ENCODE measurements at places on chromosomes 3 and 15.
A peak's percentile ranks its signal among the peaks of the same experiment; 100 is the strongest.

GRCh38 chr15:33126559-33127290 is 67.8 kb downstream of the FMN1 start:
- H3K27ac ChIP-seq: no peak overlapping the region
- no peak overlapping the region for H3K4me3 ChIP-seq
- peak; percentile 58 for DNase-seq
- H3K27me3 ChIP-seq: no peaks in the 10 kb centered on the region
- no peaks in the 10 kb centered on the region for H3K36me3 ChIP-seq

DNA sequence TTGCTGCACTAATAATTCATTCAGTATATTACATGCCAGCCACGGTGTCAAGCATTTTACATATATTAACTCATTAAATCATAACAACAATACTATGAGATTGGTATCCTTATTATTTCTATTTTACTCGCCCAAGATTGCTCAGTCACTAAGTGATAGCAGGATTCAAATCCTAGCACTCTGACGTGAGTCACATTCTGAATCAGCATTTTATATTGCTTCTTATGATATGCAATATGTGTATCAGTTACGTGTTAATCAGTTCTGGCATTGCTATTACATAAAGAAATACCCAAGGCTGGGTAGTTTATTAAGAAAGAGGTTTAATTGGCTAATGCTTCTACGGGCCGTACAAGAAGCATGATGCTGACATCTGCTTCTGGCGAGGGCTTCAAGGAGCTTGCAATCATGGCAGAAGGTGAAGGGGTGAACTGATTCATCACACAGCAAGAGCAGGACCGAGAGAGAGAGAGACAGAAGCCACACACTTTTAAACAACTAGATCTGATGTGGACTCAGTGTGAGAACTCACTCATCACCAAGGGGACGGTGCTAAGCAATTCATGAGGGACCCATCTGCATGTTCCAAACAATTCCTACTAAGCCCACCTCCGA is 166.5 kb upstream of the TMCO5A start:
- no peaks in the 10 kb centered on the region for H3K4me1 ChIP-seq
- H3K36me3 ChIP-seq: no peaks in the 10 kb centered on the region
- H3K27me3 ChIP-seq: no peaks in the 10 kb centered on the region
- no peak overlapping the region for H3K4me3 ChIP-seq
- H3K27ac ChIP-seq: no peak overlapping the region

- no peak overlapping the region for H3K27ac ChIP-seq
- DNase-seq: peak; percentile 87
- no peaks in the 10 kb centered on the region for H3K27me3 ChIP-seq
Measured at GRCh38 chr15:93152951-93153350, 63.9 kb upstream of the RGMA start.

DNA sequence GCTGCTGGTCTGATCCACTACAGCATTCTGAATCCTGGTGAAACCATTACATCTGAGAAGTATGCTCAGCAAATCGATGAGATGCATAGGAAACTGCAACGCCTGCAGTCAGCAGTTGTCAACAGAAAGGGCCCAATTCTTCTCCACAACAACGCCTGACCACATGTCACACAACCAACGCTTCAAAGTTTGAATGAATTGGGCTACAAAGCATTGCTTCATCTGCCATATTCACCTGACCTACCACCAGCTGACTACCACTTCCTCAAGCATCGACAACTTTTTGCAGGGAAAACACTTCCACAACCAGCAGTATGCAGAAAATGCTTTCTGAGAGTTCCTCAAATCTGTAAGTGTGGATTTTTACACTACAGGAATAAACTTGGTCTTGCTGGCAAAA is 54.7 kb upstream of the C2CD4B start:
- DNase-seq: no peak
- H3K27ac ChIP-seq: no peak overlapping the region
- no peak overlapping the region for H3K4me3 ChIP-seq
- H3K36me3 ChIP-seq: no peaks in the 10 kb centered on the region
- H3K27me3 ChIP-seq: no peaks in the 10 kb centered on the region

GRCh38 chr3:179432021-179432420 is 19.2 kb downstream of the GNB4 start:
- H3K36me3 ChIP-seq: no peaks in the 10 kb centered on the region
- no peaks in the 10 kb centered on the region for H3K4me1 ChIP-seq
- no peak for DNase-seq
- H3K27me3 ChIP-seq: no peaks in the 10 kb centered on the region
- H3K27ac ChIP-seq: no peak overlapping the region

DNA sequence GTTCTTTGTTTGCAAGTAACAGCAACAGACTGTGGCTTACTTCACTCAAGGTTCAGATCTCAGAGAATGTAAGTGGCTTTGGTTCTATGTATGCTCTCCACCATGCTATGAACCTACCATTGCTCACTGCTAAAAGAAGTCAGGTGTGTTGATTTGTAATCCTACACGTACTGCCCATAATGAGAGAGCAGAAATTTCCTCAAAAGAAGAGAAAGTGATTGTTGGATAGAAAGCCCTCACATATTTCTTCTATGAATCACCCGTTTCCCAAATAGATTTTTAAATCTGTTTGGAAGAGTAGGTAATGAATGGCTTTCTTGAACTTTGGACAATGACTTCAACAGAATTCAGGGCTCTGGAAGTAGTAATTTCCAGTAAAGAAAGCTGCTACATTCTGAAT is 565.4 kb downstream of the ROBO2 start:
- H3K27me3 ChIP-seq: no peaks in the 10 kb centered on the region
- H3K4me3 ChIP-seq: no peak overlapping the region
- DNase-seq: no peak

DNA sequence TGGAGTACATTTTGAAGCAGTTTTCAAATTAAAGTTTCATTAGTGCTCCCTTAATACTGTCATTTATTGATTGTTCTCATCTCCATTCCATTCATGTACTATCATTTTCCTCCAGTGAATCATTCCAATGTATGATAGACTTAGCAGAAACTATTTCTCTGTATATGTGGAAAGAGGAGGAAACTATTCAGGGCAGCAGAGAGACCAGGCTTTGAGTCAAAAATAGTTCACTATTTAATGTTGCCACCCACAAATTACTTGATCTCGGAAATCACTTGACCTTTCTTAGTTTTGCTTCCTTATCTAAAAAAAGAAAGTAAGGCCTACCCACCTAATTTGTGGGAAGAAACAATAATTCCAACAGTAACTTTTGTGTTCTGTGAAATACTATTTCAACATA is 610.5 kb upstream of the ZNF385D start:
- H3K36me3 ChIP-seq: no peaks in the 10 kb centered on the region
- no peaks in the 10 kb centered on the region for H3K4me1 ChIP-seq
- no peak overlapping the region for H3K27ac ChIP-seq
- H3K4me3 ChIP-seq: no peak overlapping the region

DNA sequence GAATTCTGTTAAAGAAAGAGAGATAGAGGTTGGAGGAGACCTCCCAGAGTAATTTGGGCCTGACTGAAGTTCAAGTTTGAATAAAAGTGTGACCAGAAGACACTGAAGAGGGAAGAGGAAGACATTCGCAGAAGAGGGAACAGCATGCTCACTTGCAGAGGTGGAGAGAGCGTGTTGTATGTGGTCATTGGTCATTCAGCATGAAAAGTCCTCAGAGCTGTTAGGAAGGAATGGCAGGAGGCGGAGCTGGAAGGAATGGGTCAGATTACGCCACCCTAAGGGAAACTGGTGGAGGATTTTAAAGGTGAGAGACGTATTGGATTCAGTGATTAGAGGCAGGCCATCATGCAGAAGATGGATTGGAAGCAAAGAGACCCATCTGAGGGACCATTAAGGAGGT is 41.6 kb downstream of the IQCH start:
- H3K27ac ChIP-seq: no peak overlapping the region
- no peak overlapping the region for H3K4me3 ChIP-seq
- no peaks in the 10 kb centered on the region for H3K4me1 ChIP-seq
- H3K27me3 ChIP-seq: no peaks in the 10 kb centered on the region
- no peaks in the 10 kb centered on the region for H3K36me3 ChIP-seq

- H3K4me1 ChIP-seq: no peaks in the 10 kb centered on the region
- H3K27me3 ChIP-seq: no peaks in the 10 kb centered on the region
Measured at GRCh38 chr3:124057420-124057819, 65.5 kb upstream of the ROPN1 start.

Measured in testis (tissue), 5 donors.